ENCODE measurements at places on chromosomes 2 and 18.

DNA sequence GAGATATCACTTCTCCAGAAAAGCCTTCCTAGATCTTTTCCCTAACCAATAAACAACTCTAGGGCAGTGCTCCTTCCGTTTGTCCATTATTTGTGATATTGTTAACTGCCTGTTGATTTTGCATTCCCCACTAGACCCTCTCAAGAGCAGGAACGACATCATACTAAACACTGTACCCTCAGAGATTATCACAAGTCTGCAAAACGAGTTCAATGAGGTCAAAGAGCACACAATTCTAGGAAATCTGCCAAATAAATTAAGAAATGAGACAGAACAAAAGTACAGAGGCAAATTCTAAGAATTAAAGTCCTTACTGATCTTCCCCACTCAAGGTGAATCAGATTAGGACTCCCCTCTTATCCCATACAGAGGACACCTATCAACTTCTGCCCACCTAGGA lies 7.6 kb downstream of the RTTN start:
- DNase-seq: no peak

- DNase-seq: no peak
These were observed 1.7 kb upstream of the PKDCC start for GRCh38 chr2:42045848-42046748.

DNA sequence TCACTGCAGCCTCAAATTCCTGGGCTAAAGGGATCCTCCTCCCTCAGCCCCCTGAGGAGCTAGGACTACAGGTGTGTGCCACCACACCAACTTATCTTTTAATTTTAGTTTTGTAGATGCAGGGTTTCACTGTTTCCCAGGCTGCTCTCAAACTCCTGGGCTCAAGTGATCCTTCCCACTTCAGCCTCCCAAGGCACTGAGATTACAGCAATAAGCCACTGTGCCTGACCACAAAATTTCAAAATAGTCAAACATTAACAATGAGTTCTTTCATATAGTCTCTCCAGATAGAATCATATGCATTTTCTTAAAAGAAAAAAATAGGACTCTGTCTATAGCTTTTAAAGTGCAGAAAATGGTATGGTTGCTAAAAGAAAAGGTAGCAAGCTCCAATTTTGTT lies 24.9 kb upstream of the PID1 start:
- no peak for DNase-seq

DNA sequence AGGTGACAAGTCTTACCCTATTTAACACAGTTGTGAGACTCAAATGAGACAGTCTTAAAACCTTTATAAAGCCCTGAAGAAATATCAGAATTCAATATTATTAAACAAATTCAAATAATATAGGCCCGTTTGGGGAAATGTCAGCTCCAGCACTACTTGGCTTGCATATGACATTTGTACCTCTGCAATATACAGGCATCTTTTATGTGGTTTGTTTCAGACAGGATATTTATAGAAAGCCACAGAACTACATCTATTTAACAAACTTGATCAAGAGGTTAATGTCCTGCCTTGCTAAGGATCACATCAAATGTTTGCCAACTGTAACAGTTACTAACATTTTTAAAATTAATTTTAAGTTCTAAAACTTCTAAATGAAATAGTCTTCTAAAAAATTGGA lies 3.2 kb upstream of the MREG start:
- no peak for DNase-seq

DNA sequence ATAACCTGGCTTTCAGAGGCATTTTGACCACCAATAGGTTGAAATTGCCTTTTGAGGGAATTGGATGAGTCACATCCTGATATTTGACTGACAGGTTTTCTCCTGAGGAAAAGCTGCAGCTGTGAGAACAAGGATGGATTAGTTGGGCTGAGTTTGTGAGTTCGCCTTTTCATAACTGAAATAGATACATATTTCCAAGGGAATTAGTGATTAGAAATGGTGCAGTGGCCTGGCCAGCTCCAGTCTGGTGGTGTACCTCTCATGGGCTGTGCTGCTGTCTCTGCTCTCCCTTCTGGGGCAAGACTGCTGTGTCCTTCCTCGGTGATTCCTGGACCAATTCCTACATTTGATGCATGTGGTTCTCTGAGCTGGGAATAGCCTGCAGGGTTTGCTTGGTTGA lies 341.3 kb downstream of the TSN start:
- no peak for DNase-seq

DNA sequence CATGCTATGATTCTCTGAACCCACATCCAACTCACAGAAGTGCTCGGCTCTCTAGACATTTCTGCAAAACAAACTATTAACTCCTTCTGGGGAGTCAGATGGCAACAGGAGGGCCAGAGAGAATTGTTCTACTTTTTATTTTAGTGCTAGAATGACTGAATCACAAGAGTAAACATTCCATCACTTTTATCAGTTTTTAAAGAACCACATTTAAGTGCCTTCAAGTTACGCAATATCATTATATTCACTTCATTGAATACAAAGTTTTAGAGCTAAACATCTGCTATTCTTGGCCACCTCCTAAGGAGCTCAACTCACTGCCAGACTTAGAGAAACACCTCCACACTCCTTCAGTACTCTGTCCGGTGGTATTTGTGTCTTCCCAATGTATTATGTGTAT lies 22.4 kb downstream of the B4GALT6 start:
- DNase-seq: peak; percentile 39

DNA sequence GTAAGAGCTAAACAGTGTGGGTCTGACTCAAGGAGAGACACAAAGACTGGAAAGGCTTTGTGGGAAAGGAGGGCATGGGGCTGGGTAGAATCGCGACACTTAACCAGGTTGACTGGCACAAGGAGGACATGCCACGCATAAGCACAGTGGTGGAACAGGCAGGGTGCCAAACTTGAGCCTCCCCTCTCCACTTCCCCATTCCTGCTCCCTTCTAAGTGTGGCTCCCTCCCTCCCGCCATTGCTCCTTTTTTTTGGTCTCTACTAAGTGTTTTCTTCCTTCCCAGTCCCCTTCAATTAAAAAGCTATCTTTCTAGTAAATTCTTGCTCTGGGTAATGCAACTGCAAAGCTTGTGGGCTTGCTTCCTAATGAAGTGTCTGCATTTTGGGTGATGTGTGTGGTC lies 40.3 kb upstream of the ZFP36L2 start:
- no peak for DNase-seq

GRCh38 chr2:170086751-170087412 lies 91.1 kb upstream of the MYO3B start:
- no peak for DNase-seq

GRCh38 chr2:23426263-23426905 lies 41.4 kb downstream of the KLHL29 start:
- DNase-seq: no peak

DNA sequence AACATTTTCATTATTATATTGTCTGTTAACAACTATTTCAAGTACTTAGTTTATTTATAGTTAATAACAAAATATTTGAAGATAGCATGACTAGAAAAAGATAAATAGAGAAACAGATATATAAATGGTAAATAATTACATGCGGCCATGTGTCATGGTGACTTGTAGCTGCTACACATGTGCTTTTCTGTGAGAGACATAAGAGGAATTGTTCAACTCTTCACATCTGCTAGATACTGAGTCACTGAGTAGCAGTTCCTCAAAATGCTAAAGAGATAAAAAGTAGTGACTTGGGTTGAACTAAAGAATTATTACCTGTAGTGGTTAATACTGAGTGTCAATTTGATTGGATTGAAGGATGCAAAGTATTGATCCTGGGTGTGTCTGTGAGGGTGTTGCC lies 37.5 kb upstream of the SCN9A start:
- no peak for DNase-seq

GRCh38 chr2:239879423-239880084 lies 145.6 kb downstream of the NDUFA10 start:
- DNase-seq: no peak
